ENCODE measurements at places on chromosomes 12 and 14. TPM values are rescaled to one million over a fixed set of nuclear protein-coding genes. Genes with fewer than 3 reads are reported as not detected.

Gene KCNMB4
- 0.66 TPM for polyA plus RNA-seq

Gene RILPL2
- polyA plus RNA-seq: 3.5 TPM

Gene AJUBA
- 41.3 TPM for polyA plus RNA-seq

Gene MANSC1
- 3.7 TPM for polyA plus RNA-seq

Gene KCNJ8
- 5.7 TPM for polyA plus RNA-seq

Gene SVOP
- not detected for polyA plus RNA-seq

Gene OVCH1
- 0.29 TPM for polyA plus RNA-seq

Gene TAS2R50
- not detected for polyA plus RNA-seq

- DNase-seq: no peak
Measured at GRCh38 chr12:46982629-46983392, 96.6 kb upstream of the PCED1B start.

DNA sequence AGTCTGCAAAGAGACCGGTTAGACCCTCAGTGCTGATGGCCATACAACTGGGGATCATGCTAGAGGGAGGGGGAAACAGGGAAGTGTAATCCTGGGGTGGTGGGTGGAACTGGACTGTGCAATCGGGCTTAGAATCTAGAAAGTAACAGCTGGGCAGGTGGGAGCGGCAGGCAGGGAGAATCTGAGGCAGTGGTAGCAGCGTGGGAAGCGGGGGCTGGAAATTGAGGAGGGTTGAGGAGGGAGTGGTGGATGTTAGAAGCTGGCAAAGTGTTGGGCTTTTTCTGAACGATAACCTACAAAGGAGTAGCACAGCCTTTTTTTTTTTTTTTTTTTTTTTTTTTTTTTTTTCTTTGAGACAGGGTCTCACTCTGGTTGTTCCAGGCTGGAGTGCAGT lies 3.1 kb upstream of the IGFBP6 start:
- no peak for DNase-seq

DNA sequence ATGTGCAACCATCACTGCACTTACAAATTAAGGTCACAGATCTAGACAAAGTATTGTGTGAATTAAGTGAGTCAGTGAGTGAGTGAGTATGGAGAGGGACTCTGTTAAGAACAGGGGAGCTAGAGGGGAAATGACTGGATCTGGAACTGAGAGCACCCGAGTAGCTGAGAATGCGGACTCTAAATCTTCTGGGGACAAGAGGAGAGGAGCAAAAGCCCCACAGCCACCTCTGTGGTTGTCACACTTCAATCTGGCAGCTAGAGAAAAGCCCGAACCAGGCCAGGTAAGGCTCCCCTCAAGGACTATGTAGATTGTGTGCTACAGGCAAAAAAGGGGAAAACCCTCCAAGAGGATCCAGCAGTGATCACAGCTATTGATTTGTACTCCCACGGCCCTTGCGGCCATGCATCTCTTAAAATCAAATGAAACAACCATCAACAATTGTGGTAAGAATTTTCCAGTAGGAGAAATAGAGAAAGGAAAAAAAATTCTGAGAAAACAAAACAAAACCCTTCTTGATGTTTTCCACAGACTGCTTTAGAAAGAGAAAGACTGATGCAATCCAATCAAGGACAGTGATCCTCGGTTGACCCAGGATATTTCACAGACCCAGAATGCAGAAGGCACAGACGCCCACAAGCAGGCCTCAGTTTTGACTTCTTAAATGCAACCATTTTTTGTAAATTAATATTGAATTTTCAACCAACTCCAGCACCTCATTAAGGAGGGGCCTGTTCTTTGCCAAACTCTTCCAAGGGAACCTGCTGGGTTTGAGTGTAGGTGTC lies 109.6 kb downstream of the SLC38A6 start:
- no peak for DNase-seq

DNA sequence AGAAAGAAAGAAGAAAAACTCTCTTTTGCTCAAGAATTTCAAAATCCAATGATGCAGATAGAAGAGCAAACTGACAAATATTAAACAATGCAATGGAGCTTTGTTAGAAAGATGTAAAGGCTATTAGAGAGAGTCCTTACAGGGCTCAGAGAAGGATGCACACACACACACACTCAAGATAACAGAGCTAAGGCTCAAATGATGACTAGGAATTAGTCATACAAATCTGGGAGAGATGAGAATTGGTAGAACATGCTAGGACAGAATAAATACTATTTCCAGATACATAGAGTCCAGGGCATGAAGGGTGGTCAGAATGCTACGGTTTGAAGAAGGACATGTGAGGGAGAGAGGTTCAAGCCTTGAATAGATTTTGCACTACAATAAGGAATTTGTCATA lies 650.1 kb upstream of the MDGA2 start:
- no peak for DNase-seq

- no peak for DNase-seq
Measured at GRCh38 chr12:49019120-49019430, 499 bp upstream of the PRKAG1 start.

GRCh38 chr14:24513009-24513408 lies 4.9 kb upstream of the CMA1 start:
- no peak for DNase-seq

GRCh38 chr14:75711105-75711795 lies 50.2 kb downstream of the TTLL5 start:
- DNase-seq: peak; percentile 67

GRCh38 chr12:76240281-76240680 lies 107.9 kb downstream of the BBS10 start:
- DNase-seq: no peak
